ENCODE measurements at places on chromosomes 3 and 15.
A peak's percentile ranks its signal among the peaks of the same experiment; 100 is the strongest.

GRCh38 chr3:31166249-31166885 lies 271.9 kb upstream of the GADL1 start:
- DNase-seq: no peak

GRCh38 chr3:56990641-56991015 lies 69.8 kb upstream of the SPATA12 start:
- DNase-seq: no peak

DNA sequence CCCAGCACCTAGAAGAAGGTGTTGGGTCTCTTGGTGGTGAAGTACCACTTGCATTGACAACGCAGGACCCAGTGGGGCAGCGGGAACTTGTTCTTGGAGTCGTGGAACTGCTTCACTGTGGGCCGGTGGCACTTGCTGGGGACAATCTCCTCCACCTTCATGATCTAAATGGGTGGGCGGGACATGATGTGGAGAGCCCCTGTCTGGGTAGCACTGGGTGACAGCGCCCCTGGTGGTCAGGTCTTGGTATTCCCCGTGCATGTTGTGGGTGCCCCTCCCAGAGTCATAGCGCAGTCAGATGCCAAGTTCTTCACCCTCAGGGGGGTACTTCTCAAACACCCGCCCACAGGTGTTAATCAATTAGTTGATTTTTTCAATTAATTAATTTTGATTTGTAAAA lies 60.2 kb downstream of the AGBL1 start:
- DNase-seq: peak; percentile 48

- DNase-seq: no peak
Measured at GRCh38 chr15:88419830-88420229, 47.4 kb downstream of the MRPL46 start.

- no peak for DNase-seq
Measured at GRCh38 chr3:194272221-194272620, 78.9 kb downstream of the CPN2 start.

DNA sequence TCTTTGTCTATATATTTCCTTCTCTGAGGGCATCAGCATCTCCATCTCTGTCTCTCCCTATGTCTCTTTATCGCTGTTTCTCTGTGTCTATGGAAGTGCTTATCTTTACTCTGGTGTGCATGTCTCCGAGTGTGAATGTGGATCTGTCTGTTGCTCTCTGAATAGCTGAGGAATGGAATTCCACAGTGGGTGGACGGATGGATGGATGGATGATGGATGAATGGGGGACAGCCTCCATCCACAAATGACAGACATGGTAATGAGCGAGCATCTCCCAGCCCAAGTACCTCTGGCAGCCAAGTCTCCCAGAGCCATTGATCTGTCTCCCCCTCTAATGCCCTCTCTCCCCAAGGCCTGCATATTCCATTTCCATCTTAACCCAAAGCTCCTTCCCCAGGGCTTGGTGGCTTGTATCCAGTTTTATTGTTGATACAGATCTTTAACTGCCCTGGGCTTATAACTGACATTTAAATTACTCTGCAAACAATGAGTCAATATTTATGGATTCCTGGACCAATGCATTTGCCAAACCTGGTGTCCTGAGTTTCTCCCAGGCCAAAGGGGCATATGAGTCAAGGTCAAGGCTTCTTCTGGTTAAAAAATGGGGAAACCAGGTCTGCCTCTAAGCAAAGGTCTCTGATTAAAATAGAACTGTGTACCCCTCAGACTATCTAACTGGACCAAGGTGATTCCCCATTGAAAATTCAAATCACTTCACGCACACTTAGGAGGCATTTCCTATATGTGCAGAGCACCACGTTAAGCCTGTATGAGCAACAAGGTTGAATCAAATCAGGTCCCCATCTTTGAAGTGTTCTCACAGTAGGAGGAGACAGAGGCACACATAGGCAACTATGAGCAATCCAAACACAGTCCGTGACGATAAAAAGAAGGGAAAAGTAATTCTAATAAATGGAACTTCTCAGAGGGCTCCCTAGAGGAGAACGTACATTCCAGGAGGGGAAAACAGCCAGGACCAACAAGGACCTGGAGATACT lies 109.9 kb downstream of the TLE3 start:
- DNase-seq: no peak

DNA sequence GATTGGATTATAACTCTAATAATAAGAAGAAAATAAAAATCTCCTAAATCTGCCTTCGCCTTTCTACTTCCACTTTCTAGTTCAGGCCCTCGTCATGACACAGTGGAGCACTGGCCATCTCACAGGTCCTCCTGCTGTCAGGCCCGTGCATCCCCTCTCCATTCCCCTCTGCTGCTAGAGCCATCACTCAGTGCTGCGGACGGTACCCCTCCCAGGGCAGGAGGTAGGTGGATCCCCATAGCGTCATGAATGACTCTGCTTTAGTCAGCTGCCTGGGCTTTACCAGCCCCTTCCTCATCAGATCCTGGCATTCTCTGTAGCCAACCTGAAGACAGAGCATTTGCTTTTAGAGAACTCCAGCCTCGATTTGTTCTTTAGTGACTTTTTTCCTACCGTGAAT lies 12.0 kb upstream of the PPP1R2 start:
- DNase-seq: no peak
